ENCODE measurements at places on chromosomes 11 and 22.

DNA sequence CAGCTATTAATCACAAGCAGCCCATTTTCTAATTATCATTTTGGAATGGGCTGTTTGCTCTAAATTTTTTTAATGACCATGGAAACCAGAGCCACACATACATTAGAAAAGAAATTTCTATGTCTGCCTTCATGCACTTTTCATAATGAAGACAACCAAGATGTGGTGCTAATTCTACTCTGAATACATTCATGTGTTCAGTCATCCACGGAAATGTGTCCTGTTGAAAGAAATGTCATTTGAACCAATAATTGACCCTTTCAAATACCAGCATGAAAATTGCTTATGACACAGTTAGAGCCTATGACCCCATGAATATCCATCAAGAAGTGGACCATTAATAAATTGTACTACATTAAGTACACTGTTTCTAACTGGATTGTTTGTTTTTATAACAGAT, 99.7 kb upstream of the KCNA4 start:
- no peak for DNase-seq

- DNase-seq = peak; percentile 87
Observed at GRCh38 chr11:60932605-60933356, 8.5 kb downstream of the TMEM132A start.

GRCh38 chr11:132142554-132142953, 772.1 kb downstream of the NTM start:
- no peak for DNase-seq

DNA sequence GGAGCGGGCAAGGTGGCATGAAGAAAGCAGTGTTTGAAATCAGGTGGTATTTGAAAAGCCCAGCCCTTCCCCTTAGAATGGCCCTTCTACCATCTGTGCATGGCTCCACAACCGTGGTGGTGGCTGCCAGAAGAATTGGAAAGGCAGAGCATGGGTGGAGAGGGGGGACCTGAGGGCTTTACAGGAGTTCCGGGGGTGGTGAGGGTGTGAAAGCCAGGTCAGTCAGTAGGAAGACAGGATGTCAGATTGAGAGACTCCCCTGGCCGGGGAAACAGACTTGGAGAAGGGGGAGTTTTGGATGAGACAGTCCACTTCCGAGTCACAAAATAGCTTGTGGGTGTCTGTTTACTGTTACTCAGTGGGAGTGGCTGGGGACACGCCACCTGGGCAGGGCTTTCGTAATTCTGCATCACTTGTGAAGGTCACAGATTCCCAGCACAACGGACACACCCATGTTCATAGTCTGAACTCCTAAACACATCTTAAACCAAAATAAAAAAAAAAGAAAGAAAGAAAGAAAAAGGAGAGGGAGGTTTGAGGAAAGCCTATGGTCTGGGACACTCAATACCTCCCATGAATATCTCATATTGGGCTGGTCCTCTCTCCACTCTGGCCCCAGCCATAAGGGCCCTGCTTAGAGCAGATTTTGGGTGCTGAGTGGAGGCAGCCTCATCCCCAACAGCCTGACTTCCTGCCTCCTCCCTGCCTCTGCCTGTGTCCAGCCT, 24.4 kb upstream of the SMIM35 start:
- DNase-seq = no peak

DNA sequence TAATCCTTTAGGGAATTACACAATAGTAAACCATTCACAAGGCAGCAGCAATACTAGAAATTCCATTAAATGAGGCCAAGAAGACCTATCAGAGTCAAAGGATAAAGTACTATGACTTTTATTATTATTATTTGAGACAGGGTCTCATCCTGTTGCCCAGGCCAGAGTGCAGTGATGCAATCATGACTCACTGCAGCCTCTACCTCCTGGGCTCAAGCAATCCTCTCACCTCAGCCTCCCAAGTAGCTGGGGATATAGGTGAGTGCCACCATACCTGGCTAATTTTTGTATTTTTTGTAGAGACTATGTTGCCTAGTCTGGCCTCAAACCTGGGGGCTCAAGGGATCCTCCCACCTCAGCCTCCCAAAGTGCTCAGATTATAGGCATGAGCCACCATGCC, 51.8 kb downstream of the TTC28 start:
- no peak for DNase-seq

DNA sequence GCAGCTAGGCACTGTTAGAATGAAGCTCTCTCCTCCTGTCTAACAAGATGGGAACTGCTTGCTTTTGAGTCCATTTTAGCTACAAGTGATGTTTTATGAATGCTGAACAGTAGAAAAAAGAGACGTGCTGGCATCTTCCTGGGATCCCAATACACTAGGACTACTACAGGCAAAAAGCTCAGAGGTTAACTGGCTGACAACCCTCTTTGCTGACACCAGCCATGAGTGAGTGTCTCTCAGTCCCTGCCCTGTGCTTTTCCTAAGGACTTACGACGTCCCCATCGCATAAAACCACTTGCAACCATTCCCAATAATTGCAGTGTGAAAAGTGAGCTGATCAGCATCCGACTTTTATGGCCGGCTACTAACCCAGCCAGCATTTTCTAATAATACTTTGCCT, 213.5 kb downstream of the NTM start:
- DNase-seq = no peak

DNA sequence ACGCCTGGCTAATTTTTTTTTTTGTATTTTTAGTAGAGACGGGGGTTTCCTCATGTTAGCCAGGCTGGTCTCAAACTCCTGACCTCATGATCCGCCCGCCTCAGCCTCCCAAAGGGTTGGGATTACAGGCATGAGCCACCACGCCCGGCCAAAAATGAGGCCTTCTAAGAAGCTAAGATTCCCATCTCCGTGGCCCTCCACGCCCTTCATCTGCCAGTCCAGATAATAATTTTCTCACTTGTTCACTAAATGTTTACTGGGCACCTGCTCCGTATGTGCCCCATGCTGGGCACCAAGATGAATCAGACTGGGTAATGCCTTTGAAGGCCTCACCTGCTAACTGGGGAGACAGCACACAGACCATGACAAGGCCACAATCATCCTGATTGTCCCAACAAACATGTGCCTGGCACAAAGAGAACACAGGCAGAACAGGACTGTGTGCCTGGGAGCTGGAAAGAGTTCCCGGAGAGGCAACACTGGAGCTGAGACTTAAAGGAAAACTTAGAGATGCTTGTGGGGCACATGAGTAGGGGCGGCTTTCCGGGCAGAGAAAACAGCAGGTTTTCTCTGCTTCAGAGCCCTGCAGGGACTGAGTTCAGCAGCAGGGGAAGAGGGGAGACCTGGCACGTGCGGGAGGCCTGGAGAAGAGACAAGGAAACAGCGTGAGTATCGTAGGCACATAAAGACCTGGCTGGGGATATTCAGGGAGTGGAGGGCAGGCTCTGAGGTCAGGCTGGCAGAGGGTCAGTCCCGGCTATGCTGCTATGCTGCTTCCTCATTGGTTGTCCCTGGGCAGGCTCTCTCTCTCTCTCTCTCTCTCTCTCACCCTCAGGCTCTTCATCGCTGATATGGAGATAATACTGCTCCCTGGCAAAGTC, 2.4 kb downstream of the KIAA0930 start:
- no peak for DNase-seq

GRCh38 chr22:46104881-46105493, 45.3 kb upstream of the PPARA start:
- no peak for DNase-seq

- DNase-seq = no peak
Observed at GRCh38 chr11:1305063-1305495, 4.4 kb downstream of the TOLLIP start.

GRCh38 chr11:100730266-100730665, 43.2 kb downstream of the ARHGAP42 start:
- no peak for DNase-seq

DNA sequence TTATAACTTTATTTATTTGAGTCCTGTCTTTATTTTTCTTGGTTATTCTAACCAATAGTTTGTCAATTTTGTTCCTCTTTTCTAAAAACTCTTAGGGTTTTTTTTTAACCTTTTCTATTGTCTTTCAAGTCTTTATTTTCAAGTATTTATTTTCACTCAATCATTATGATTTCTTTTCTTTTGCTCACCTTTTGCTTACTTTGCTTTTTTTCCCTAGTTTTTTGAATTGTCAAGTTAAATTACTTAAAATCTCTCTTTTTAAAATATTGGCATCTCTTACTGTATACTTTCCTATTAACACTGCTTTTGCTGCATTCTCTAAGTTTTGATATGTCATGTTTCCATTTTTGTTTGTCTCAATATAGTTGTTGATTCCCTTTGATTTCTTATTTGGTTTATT, 396.8 kb upstream of the CCDC179 start:
- DNase-seq = no peak
